T-helper 2 cell treated with Interferon-gamma antibody and Interleukin-4, amounts not matched to agents 5 μg/mL and 100 μg/mL, for 36 hours (primary cell): ENCODE measurements at places on chromosomes 6 and 20.

GRCh38 chr6:39938773-39939654 lies 4.8 kb upstream of the MOCS1 start:
- no peak for DNase-seq

DNA sequence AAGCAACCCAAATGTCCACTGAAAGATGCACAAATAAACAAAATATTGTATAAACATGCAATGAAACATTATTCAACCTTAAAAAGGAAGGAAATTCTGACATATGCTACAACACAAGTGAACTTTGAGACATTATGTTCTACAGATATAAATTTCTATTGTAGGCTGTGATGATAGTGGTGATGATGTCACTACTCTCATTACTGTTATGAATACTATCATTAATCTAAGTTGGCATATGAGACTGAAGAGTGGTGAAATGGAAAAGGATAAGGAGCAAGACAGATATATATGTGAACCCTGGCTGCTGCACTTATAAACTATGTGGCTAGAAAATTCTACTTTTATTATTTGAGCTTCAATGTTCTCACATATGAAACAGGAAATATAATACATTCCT lies 360.2 kb downstream of the TFAP2A start:
- DNase-seq, result no peak

GRCh38 chr6:169935348-169935718 lies 183.9 kb downstream of the ERMARD start:
- DNase-seq, result no peak

- no peak for DNase-seq
Measured at GRCh38 chr20:7938058-7938457, 2.2 kb downstream of the HAO1 start.

DNA sequence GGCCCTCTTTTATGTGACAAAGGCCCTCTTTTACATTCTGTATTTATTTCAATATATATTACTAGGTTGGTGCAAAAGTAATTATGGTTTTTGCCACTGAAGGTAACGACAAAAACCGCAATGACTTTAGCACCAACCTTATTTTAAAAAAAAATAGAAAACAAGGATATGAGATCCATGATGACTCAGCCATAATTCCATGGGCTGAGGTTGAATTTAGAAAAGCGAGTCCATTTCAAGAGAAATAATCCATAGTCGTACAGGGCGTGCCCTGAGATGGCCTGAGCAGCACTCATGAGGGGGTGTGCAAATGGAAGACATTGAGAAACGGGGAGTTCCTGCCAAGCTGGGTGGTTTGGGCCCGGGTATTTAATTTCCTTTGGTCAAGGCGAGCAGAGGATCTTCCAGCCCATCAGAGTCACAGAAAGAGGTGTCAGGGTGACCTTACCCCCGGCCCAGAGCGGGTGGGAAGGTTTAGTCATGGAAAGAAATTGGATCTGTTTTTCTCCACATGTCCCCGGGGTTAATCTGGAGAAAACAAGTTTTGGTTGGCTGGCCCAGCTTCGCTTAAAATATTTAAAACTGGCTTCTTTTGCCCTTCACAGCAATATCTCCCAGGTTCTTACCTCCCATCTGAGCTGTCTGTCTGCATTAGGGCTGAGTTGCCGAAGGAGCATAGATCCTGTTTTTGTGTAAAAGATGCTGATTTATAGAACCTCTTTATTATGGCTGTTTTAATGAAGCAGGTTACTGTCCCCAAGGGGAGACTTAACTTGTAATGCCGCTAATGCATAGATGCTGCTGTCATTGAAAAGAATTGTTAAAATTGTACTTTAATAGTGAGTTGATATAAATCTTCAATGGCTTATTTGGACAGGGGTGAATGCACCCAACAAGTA lies 255.6 kb downstream of the PREX1 start:
- DNase-seq, result no peak

GRCh38 chr6:141677598-141678211 lies 455.0 kb upstream of the GJE1 start:
- DNase-seq, result no peak

- DNase-seq, result no peak
Measured at GRCh38 chr6:148432462-148433195, 90.0 kb downstream of the SASH1 start.

- DNase-seq, result no peak
Measured at GRCh38 chr6:82397962-82398692, 34.5 kb downstream of the TPBG start.

GRCh38 chr6:114176726-114177125 lies 166.1 kb downstream of the HS3ST5 start:
- no peak for DNase-seq

DNA sequence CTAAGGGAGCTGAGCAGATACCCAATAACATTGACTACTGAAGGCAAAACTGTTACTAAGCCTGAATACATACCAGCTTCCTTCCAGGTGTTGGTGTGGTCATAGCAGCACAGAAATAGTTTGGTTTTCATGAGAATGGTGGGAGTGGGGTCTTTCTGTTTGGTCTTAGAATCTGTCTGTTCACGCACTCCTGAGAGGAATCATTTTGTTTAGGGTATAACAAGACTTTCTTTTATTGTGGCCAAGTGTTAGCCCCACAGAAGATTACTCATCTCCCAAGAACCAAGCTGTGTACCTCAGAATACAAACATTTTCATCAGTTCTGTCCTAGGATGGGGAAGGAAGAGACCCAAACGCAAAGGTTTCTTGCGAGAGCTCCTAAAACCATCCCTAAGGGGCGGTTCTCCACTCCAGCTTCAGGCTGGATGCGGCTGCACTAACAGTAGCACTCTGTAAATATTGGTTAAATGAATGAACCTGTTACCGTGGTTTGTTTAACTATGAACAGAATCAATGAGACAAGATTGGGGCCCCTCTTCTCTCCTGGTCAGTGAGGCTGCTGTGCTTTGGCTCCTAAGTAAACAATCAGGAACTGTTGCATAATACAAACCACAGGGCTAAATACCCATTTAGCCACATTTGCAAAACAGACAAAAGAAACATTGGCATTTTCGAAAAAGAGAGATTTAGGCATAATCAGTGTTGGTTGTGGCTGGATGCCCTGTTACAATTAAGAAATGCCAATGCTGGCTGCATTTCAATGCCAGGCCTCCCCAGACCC lies 44.9 kb downstream of the SNAP25 start:
- no peak for DNase-seq

- no peak for DNase-seq
Measured at GRCh38 chr6:80517525-80517924, 411.1 kb downstream of the BCKDHB start.

DNA sequence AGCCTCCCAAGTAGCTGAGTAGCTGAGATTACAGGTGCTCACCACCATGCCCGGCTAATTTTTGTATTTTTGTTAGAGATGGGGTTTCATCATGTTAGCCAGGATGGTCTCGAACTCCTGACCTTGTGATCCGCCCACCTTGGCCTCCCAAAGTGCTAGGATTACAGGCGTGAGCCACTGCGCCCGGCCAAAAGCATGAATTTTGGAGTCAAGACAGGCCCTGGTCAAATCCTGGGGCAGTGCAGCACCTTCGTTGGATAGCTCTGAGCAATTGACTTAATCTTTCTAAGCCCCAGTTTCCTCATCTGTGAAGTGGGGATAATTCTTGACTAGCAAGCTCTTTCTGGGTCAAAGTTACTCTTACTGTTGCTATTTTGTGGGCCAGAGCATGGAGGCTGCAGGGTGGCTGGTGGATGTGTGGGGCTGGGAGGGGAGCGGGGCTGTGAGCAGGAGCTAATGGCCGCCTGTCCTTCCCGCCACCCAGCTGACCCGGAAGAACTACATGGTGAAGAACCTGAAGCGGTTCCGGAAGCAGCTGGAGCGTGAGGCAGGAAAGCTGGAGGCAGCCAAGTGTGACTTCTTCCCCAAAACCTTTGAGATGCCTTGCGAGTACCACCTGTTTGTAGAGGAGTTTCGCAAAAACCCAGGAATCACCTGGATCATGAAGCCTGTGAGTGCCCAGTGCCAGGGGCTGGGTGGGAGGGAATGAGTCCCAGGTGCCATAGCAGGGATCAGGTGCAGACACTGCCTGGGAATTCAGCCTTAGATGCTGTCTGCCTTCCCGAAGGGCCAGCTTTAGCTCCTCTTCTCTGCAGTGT lies 39.0 kb downstream of the TTLL9 start:
- DNase-seq, result no peak
